NCI-H2107 (cell line): ENCODE measurements at places on chromosomes 5 and 9.

- no peak for DNase-seq
Measured at GRCh38 chr9:107540164-107540561, 50.6 kb upstream of the KLF4 start.

GRCh38 chr5:72434781-72435437, 72.3 kb downstream of the ZNF366 start:
- no peak for DNase-seq

- DNase-seq, result no peak
Measured at GRCh38 chr5:19498852-19499251, 489.1 kb downstream of the CDH18 start.

DNA sequence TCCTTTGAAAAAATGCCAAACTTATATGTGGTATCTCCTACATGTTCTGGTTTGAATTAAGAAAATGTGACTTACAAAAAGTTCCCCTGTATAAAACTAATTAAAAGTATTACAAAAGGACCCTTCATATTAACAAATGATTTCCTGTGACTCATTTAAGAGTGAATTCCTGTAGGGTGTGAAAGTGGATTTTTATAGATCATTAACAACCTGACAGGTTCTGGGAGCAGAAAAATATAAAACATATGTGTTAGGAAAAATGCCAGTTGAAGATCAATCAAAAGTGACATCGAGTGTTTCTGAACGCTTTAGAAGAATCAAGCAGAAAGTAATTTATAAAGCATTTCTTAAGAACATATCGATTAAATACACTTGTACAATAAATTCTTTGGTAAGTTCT, 35.5 kb downstream of the CAMK4 start:
- DNase-seq, result no peak

GRCh38 chr9:71036501-71036900, 84.9 kb downstream of the TRPM3 start:
- no peak for DNase-seq

DNA sequence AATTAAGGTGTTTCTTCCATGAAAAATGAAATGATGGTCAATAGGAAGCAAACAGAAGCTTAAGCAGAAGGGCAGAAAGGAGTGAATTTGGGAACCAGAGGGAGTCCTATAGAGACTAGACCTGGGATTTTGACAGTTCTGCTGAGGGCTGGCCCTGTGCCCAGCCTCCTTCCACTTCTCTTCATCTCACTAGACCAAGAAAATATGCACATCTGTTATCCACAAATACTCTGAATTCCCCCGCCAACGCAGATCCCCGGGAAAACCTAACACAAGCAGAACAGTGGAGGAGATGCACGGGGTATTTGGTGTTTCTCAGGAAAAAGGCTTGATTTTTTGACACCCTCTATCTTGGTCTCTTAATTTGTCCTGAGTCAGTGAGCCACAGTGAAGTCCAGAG, 22.7 kb downstream of the GRIA1 start:
- no peak for DNase-seq

GRCh38 chr5:144567421-144567780, 396.7 kb downstream of the KCTD16 start:
- DNase-seq, result no peak

- DNase-seq, result peak; percentile 79
Measured at GRCh38 chr5:14011089-14012020, 66.9 kb upstream of the DNAH5 start.

DNA sequence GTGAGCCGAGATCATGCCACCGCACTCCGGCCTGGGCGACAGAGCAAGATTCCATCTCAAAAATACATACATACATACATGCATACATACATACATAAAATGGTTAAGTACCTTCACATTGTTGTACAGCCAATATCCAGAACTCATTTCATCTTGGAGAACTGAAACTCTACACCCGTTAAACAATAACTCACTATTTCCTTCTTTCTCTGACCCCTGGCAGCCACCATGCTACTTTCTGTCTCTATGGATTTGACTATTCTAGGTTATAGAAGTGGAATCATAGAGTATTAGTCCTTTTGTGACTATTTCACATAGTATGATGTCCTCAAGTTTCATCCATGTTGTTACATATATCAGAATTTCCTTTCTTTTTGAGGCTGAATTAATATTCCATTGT, 9.6 kb upstream of the KIF27 start:
- no peak for DNase-seq

GRCh38 chr5:6401410-6401809, 23.1 kb upstream of the MED10 start:
- no peak for DNase-seq

DNA sequence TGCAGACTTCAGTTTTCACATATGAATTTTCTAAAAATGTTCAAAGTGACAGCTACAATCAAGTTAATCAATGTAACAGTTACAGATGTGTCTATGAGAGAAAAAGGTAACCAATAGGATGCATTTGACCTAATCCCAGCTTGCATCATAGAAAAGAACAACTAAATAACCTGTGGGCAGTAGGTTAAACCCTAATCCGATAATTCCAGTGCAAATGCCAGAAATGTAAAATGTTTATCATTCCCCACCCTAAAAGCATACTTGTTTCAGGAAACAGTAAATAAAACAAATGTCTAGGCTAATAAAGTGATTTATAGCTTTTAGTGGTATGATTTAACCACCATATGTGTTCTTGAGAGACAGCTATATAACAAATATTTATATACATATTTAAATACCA, 592.6 kb downstream of the PRELID2 start:
- DNase-seq, result no peak

- DNase-seq, result no peak
Measured at GRCh38 chr5:107523029-107523680, 147.6 kb downstream of the EFNA5 start.
